ENCODE measurements at places on chromosomes 3 and 15. TPM values are rescaled to one million over a fixed set of nuclear protein-coding genes. Genes with fewer than 3 reads are reported as not detected.
A peak's percentile ranks its signal among the peaks of the same experiment; 100 is the strongest.

The OR4F15 gene
- polyA plus RNA-seq = not detected

The GOLGA6L4 gene
- 4.6 TPM for polyA plus RNA-seq

The UBAP1L gene
- 5.8 TPM for polyA plus RNA-seq

The P2RY13 gene
- 0.92 TPM for polyA plus RNA-seq

The NAALADL2 gene
- polyA plus RNA-seq = 9.9 TPM

DNA sequence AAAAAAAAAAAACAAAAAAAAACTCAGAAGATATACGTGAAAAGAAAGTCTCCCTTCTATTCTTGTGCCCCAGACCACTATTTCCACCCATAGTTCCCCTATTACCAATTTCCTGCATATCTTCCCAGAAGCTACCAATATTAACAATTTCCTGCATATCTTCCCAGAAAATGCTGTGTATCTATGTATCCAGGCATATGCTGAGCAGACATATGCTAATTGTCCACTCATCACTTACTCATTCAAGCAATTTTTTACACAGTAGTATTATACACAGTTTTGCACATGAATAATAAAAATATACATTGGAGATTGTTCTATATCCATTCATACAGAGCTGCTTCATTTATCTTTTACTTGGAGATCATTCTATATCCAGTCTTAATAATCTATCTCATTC is 12.6 kb upstream of the SLMAP start:
- DNase-seq = no peak

- no peak for DNase-seq
Observed at GRCh38 chr3:123159926-123160635, 41.7 kb upstream of the SEC22A start.

DNA sequence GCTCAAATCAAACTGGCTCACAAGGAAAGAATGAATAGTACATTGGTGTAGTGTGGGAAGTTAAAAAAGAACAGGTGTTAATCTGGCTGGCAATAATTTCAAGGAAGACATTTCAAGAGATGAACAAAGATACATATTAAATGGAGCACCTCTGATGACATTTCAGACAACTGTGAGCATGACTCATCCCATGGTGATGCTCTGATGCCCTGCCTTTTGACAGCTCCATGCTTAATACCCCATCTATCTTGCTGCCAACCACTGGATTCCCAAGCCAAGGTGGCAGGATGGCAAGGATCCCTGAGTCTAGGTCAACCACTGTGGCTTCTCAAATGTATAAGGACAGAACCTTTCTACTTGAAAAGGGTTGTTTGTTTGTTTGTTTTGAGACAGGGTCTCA is 29.3 kb downstream of the LRRC2 start:
- no peak for DNase-seq

DNA sequence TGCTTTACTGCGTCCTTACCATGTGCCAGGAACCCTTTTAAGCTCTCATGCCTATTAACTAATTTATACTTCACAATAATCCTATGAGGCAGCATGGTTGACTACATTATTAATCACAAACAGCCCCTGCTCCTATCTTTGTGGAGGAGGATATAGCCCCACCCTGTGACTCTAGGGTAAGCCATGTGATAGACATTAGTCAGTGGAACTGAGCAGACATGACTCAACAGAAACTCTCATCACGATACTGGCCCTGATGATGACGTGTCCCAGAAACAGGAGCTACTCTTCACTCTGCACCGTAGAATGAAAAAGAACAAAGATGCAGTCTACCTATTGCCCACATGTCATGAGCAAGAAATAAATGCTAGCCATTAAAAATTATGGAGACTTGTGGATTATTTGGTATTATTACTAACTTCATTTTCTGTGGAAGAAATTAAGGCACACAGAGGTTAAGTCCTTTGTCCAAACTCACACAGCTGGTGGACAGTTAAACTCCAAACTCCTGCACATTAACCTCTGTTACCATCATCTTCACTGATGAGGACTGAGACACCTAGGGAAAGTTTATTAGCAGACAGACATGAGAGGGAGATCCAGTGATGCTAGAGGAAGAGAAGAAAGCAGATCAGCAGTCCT is 51.2 kb downstream of the CFAP20DC start:
- no peak for DNase-seq

GRCh38 chr15:71436854-71437253 is 321.6 kb downstream of the THSD4 start:
- no peak for DNase-seq

DNA sequence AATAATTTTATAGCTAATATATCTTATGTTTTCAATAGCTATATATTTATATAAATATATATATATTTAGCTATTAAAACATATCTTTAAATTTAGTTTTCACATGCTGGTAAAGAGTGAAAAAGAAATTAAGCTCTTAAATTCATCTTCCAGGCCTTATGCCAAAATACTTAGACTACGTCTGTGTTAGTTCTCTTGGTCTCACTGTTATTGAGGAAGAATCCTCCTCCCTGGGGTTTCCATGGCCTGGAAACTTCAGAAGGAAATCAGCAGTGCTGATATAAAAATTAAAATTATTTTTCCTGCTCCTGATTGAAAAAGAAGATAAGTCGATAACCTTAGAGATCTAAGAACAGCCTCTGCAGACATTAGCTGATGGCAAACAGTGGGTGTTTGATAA is 225.1 kb upstream of the LMCD1 start:
- no peak for DNase-seq

GRCh38 chr3:97197830-97198229 is 383.4 kb downstream of the EPHA6 start:
- DNase-seq = no peak

GRCh38 chr15:75647370-75648155 is at the start of gene SNX33:
Gene SNX33 (plus strand): TSS chr15:75647912. CDS start chr15:75649103, 1,191 bp downstream.
- DNase-seq = peak; percentile 96

GRCh38 chr3:141905129-141905528 is 28.7 kb downstream of the ATP1B3 start:
- no peak for DNase-seq

All from muscle of back (tissue), 13 donors.